Stimulated activated CD8-positive, alpha-beta memory T cell treated with anti-CD3 and anti-CD28 coated beads, Interleukin-4, amount 100 ng/mL, for 1 hour (primary cell): ENCODE measurements at places on chromosomes 7 and 10.

- DNase-seq, result no peak
Measured at GRCh38 chr10:111789821-111790220, 393.7 kb downstream of the GPAM start.

- DNase-seq, result no peak
Measured at GRCh38 chr10:104580321-104580720, 60.8 kb upstream of the SORCS3 start.

- DNase-seq, result no peak
Measured at GRCh38 chr10:49564461-49565009, 25.6 kb upstream of the ERCC6 start.

- DNase-seq, result no peak
Measured at GRCh38 chr10:109450702-109451101, 472.6 kb downstream of the XPNPEP1 start.

DNA sequence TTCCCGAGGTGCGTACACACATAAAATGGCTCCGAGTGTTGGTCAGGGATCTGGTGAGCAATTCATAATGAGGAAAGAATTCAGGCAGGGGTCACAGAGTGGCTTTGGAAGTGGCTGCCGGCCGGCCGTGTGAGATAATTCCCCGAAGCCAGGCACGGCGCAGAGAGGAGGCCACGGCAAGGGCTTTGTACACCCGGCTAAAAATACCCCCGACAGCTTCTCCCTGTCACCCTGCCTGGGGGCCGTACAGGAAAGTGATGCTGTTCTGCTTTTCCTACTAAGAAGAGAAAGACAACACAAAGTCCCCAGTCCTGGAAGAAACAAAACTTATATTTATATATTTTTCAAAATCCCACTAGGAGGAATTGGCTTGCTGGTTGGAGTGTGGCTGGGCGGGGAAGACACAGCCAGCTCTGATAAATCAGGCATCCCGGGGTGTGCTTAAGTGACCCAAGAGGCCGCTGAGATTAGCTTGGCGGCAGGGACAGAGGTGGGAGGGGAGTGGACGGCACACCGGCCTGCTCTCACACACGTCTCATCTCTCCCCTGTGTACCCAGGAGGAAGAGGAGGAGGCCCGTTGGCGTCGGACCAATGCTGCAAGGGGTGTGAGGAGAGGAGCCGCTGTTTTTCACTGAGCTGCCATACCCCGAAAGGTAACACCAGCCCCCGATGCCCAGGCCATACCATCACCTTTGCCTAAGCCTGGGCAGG lies 70.5 kb downstream of the ZMIZ1 start:
- DNase-seq, result no peak

DNA sequence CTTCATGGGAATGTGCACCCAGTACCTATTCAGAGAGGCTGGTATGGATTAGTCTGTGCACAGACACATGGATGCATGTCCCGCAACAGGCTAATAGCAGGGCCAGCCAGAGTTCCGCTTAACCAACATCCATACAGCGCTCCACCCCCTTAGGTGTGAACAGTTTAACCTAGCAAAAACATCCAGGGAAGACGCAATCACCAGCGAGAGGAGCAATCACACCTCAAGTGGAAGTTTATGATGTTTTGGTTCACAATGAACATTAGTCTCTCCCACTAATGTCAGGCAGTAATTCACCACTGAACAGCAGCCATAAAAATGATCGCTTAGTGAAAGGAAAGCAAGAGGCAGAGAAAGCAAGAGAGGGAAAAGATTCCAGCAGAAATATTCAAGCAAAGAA lies 91.1 kb downstream of the PLXNA4 start:
- DNase-seq, result no peak

- no peak for DNase-seq
Measured at GRCh38 chr7:139230023-139230422, 1.0 kb upstream of the UBN2 start.

DNA sequence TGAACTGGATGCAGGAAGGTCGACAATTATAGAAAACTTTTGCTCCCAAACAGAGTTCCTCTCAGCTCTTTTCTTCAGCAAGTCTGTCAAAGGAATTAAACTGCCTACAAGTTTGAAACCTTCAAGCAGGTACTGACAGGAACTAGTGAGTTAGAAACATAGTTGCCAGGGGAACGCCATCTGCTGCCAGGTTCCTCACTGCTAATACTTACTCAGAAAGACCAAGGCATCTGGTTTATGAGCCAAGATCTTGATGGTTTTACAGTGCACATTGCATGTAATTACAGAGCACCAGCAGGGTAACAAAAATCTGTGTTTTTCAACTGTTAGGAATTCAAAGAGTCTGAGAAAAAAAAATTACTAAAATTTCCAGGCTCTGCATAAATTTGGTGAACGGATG lies 300.0 kb upstream of the NRG3 start:
- DNase-seq, result no peak
